ENCODE measurements at places on chromosomes 12 and 14.
A peak's percentile ranks its signal among the peaks of the same experiment; 100 is the strongest.

DNA sequence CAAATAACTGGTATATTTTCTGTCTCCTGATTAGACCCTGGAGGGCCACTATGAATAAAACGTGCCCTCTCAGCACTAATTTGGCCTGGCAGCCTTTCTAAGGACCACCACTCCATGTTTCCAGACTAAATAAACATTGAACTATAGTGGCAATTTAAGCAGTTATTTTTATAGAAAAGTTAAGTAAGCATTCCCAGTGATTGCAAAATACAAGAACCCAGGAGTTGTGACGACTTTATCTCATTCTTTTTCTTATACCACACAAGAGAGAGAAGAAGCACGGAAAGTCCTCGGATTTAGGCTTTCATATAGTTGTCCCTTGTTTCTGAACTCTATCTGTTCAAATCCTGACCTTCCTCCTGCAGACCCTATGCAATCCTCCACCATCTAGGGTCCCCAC is 23.1 kb upstream of the STRAP start:
- no peak for DNase-seq

DNA sequence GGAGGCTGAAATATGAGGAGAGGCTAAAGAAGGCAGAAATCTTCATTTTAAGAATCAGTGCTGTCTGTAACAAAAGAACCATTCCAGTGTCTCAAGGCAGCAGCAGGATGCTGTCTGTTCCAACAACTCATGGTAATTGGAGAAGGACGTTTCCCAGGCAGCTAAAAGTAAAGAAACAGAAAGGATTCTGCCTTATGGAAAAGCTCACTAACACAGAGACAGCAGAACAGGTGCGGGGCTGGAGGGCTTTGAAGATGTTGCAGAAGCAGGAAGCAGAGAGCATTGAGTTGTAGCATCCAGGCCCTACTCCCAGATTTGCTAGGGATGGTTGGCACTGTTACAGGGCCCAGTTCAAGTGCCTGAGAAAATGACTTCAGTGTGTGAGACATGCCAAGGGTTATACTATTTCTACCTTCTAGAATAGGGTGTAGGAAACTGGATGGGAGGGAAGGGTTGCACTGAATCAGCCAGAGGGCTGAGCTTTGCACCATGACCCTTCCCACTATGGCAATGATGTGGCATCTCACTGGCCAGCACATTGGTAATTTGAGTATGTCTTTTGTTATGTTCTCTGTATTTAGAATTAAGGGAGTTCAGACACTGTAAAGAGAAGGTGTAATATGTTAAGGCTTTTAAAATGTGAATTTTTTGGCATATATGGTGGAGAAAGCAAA is 160.0 kb upstream of the FBXO33 start:
- DNase-seq = no peak

GRCh38 chr14:35292770-35293561 is 784 bp downstream of the PSMA6 start:
- DNase-seq = no peak

GRCh38 chr12:107134558-107134957 is 41.2 kb upstream of the CRY1 start:
- peak; percentile 0 for DNase-seq

- no peak for DNase-seq
Observed at GRCh38 chr12:121705514-121705913, 7.0 kb upstream of the TMEM120B start.

GRCh38 chr14:65940056-65940735 is 527.7 kb downstream of the FUT8 start:
- no peak for DNase-seq
